Activated CD4-positive, CD25-positive, alpha-beta regulatory T cell treated with anti-CD3 and anti-CD28 coated beads, Interleukin-2, amount 50 U/mL, for 24 hours (primary cell): ENCODE measurements at places on chromosomes 5 and 9.

DNA sequence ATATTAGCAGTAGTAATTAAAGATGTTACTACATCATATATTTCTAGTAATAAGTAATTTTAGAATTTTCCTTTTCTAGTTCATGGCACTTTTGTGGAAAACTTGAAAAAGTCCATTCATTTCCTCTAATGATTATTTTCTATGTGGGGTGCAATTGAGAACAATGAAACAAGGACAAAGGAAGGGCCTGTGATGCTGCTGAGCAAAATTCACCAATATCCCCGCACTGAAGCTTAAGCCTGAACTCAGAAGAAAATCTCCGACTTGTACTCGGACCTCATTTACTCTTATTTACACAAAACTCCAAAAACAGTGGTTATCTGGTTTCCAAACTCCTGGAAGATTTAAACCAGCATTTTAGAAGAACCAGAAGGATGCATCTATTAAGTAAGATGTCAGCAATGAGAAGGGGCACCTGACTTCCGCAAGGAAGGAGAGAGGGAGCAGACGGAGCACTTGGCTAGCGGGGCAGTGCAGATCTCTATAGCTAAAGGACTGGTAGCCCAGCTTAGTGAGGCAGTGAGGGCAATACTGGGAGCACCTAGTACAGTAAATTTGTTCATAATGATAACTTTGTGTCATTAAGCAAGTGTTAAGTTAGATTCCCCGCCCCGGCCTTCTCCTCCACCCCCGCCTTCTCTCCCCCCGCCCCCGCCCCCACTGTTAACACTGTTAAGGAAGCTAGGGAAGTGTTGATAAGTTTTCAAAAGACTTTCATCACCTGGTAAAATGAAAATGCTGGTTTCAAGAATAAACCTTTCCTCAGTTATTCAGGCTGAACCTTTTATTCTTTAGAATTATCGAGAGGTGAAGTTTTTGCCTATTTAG lies 123.3 kb downstream of the ZSWIM6 start:
- no peak for ATAC-seq

- no peak for ATAC-seq
Observed at GRCh38 chr9:125470767-125471580, 209.3 kb downstream of the GAPVD1 start.

GRCh38 chr9:4663956-4664355 lies 1.9 kb downstream of the PLPP6 start:
- no peak for ATAC-seq

GRCh38 chr5:115246361-115246991 lies 16.2 kb downstream of the PGGT1B start:
- ATAC-seq = peak; percentile 44

- no peak for ATAC-seq
Observed at GRCh38 chr5:173119719-173120118, 24.6 kb upstream of the BNIP1 start.

- no peak for ATAC-seq
Observed at GRCh38 chr5:172224996-172225395, 31.0 kb downstream of the EFCAB9 start.

GRCh38 chr5:169862391-169862811 lies 117.9 kb downstream of the INSYN2B start:
- ATAC-seq = no peak

DNA sequence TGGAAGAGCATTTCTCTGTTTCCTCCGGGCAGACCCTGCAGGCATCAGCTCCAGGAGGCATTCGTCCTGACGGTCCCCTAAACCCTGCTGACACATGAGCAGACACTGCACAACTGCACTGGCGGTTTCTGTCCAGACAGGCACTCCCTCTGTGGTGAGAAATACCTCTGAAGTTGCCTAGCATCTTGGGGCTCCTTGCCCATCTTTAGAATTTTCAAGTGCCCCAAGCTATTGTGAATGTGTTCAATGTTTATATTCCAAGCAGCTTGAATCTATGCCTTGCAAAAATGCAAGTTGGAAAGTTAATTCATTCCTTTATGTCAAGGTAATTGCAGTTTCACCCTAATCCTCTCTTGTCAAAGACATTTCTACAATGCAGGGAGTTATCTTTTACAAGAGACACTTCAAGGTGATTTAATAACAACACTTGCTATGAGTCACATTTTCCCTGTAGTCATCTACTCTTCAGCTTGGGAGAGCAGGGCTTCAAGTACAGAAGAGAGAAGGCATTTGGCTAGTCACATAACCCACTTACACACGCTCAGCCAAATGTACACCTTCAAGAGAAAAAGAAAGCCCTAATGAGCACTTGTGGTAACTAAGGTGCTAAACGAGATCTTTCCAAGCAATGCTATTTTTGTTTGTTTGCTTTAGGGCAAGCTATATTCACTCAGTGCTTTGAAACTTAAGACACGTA lies 302.5 kb downstream of the MLLT3 start:
- peak; percentile 85 for ATAC-seq

DNA sequence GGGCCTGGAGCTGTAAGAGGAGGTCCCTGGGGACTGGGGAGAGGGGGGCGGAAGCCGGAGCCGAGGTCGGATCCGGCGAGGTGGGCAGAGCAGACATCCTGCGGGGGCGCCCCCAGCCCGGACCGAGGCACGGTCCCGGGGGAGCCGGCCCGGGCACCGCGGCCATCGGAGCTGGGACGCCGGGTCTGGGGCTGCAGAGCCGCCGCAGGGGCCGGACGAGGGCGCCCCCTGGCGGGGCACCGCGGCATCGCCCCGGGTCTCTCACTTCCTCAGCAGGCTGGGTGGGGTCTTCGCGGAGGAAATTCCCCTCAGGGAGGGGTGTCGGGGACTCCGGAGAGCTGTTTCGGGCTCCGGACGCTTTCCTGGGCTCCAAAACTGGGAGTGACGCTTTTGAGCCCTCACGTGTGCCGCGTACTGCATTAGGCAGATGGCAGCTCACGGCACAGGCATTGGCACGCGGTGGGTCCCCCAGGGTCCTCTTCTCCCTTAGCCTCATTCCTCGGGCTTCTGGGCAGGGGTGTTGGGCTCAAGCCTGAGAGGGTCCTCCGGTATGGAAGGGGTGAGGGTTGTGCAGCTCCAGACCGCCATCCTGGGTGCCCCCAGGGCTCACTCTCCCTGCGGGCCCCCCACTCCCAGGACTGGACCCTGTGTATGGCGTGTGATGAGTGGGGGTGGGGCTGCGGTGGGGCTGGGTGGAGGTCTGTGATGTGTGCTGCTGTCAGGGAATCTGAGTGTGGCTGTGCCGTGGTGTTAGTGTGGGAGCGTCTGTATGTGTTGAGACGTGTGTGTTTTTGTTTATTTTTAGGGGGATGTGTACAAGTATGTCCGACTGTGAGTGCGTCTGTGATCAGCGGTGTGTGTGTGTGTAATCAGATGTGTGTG lies 29.6 kb downstream of the LHX2 start:
- peak; percentile 32 for ATAC-seq

DNA sequence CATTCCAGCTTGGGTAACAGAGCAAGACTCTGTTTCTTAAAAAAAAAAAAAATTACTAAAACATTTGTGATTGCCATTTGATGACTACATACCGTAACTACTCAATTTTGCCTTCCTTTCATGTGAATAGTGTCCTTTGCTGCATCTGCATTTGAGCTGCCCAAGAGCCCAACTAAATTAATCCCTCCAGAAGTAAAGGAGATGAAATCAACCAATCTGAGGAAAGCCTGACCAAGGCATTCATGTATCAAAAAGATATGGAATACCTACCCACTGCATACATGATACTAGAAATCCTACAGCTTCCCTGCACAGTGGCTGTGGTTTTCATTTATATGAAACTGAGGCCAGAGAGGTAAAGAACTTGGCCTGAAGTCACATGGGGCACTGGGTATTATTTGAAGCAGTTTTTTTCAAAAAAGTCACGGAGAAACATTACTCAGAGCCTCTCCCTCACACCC lies 177.5 kb downstream of the AOPEP start:
- no peak for ATAC-seq

- ATAC-seq = no peak
Observed at GRCh38 chr5:113937301-113937700, 423.8 kb downstream of the YTHDC2 start.

GRCh38 chr5:119651486-119651885 lies 22.1 kb downstream of the FAM170A start:
- ATAC-seq = no peak

DNA sequence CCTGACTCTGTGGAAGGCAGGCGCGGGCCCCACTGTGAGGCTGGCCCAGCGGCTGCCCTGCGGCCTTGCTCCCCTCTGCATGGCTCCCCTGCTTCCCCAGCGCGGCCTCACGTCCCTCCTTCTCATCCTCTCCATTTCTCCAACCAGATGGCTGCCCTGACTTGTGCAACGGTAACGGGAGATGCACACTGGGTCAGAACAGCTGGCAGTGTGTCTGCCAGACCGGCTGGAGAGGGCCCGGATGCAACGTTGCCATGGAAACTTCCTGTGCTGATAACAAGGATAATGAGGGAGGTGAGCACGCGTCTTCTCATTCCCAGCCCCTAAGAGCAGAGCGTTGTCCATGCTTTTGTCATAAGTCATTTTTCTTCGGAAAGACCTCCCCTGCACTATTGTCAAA lies 129.0 kb upstream of the WWC1 start:
- no peak for ATAC-seq

DNA sequence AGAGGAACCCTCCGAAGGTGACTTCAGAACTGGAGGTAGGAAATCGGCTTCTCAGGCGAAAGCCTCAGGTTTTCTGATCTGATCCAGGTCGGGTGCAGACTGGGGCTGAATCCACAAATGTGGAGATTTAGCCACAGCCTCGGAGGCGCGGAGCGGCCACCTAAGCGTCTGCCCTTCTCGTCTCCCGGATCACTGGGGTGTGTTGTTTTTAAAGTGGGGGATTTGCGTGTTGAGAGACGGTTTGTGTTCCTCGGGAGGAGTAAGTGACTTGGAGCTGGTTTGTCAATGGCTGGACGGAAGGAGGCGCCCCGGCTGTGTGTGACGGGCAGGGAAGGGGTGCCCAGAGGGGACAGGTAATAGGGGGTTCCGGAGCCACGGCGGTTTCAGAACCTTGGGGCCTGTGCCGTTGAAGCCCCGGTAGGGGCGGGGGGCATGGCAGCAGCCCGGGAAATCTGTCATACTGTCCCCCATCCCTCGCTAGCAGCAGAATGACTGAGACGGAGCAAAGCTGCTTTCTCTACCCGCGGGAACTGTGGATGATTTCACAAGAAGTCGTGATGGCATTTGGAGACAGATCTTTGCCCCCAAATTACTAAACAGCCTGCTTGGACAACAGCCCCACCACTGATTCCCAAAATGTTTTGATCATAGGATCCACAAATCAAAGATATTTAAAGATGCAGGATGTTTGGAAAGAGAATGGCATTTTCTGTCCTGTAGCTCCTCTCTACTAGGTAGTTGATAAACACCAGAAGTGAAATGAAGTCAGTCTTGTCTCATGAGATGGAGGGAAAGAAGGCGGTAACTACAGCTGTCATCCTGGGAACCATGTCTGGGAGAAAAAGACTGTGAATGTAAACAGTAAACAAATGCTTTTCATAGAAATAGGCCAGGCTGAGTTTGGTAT lies 216.5 kb downstream of the PDZD2 start:
- no peak for ATAC-seq

- no peak for ATAC-seq
Observed at GRCh38 chr5:16497546-16497945, 31.9 kb upstream of the ZNF622 start.

GRCh38 chr9:119853126-119853525 lies 483.9 kb upstream of the BRINP1 start:
- ATAC-seq = no peak

DNA sequence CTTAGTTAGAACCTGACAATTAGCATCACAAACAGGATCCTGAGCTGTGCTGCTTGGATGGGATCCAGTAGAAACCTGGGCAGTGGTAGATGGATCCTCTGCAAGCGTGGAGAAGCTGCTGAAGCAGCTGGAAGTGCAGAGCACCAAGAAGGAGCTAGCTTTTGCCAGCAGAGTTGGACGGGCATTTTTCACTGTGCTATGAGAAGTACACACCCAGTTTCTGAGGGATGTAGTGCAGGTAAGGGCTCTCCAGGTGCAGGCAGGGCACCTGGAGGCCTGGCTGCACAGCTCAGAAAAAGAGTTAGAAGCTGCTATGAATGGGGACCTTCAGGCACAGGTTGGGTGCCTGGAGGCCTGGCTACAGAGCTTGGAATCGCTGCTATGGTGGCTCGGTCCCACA lies 623.9 kb upstream of the NUDT12 start:
- ATAC-seq = no peak

DNA sequence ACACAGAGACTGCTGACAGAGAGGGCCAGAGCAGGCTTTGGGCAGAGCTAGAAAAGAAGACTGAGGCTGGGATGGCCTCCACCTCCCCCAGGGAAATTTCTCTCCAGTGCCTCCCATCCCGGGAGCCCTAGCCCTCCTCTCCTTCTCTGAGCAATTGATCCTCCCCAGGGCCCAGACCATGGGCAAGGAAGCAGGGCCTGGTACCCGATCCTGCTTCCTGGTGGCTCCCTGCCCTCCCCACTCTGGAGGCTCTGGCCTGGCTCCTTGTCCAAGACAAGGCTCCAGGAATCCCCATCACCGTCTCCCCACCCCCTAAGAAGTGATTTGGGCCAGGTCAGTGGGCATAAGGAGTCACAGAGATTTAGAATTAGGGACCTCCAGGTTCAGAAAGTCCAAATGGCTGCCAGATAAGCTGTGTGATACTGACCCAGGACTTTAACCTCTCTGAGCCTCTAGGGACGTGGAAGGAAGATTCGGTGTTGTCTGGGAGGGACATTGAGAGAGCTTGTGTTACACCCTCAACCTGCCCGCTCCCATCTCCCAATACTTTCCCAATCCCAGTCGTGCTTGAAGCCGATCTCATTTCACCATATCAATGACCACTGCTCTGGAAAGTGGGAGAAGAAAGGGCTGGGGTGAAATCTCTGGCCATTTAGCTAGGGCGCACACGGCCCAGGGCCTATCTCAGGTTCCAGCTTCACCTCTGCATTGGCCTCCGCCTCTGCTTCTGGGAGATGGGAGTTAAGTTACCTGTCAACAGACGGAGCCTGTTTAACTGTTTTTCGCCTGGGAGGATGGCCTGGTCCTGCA lies 25.8 kb upstream of the KIF12 start:
- no peak for ATAC-seq

DNA sequence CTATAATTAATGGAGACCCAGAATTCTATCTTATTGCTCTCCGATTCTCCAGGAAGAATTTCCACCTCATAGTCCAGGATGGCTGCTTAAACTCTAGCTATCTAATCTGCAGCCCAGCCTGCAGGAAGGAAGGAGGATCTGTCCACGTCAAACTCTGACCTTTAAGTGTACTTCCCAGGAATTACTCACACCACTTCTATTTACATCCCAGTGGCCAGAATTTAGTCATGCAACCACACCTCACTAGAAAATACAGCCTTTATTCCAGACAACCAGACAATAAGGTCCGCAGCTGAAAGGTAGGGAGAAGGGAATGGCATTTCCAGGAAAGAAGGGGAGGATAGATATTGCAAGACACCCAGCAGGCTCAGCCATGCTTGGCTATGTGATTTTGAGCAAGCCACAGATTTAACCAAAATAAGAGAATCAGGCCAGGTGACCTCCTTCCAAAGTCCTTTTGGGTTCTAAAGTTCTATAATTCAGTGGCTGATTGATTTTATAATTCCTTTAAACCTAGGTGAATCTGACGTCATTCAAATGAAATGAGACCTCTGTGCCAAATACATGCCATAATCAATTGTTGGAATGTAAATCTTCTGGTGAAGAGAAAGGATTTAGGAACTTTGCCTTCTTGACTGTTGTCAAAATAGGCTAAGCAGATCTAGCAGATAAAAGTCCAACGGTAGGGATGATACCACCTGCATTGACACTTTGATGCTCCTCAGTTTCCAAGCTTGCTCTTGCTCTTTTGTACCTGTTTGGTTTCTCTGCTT lies 3.7 kb upstream of the DENND1A start:
- no peak for ATAC-seq

- ATAC-seq = no peak
Observed at GRCh38 chr5:88683506-88684135, 199.4 kb downstream of the MEF2C start.

- ATAC-seq = no peak
Observed at GRCh38 chr5:99835791-99836190, 699.4 kb upstream of the FAM174A start.
